Ovary (tissue), 10 donors: ENCODE measurements at places on chromosomes 2 and 18.

GRCh38 chr2:198753101-198753500, 704.6 kb downstream of the SATB2 start:
- no peak for DNase-seq

DNA sequence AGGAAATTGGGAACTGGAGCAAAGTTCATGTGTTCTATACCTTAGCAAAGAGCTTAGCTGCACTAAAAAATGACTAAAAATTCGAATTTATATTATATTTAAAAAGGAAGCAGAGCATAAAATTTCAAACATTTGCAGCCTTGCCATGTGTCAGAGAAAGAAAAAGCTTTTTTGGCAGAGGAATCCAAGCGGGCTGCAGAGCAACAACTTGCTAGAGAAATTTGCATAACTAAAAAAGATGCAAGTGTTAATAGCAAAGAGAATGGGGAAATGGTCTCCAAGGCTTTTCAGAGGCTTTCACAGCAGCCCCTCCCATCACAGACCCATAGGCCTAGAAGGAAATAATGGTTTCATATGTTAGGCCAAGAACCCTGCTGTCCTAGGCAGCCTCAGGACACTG, 1315.9 kb downstream of the DSC3 start:
- DNase-seq: no peak

DNA sequence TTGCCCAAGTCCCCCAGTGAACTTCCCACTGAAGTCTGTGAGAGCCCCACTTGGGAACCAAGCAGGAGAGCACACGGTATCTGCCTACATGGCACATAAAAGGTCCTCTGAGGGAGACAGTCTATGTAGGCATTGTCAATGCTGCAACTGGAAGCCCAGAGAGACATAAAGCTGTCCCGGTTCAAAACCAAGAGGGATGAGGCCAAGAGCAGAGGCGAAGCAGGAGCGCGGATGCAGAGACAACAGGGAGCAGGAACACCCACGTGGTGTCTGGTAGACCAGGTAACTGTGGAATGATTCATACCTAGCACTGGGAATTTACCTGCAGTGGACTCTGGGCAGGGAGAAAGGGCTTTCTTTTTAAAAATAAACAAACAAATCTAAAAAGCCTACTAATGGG, 233.1 kb upstream of the SOX11 start:
- no peak for DNase-seq

- peak; percentile 70 for DNase-seq
These were observed 786 bp downstream of the TET3 start for GRCh38 chr2:73985308-73986084.

- DNase-seq: no peak
These were observed 31.7 kb upstream of the ASAP2 start for GRCh38 chr2:9174771-9175437.

GRCh38 chr18:76497021-76497420, 2.0 kb upstream of the ZNF516 start:
- no peak for DNase-seq

DNA sequence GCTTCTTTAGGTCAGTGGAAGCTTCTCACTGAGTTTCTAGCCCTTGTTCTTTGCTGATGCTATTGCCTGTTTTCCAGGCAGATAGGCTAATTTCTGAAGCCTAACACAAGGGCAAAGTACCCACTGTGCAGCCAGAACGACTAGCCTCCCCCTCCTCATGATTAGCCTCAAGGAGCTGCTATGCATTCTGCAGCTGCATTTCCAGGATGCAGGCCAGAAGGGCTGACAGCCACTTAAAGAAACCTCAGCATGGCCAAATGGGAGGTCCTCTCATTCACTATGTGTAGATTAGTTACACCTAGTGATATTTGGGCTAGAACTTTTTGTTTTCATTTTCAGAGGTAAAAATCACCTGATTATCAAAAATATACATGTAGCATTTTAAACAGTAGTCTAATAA, 216.0 kb downstream of the RAD51AP2 start:
- no peak for DNase-seq

DNA sequence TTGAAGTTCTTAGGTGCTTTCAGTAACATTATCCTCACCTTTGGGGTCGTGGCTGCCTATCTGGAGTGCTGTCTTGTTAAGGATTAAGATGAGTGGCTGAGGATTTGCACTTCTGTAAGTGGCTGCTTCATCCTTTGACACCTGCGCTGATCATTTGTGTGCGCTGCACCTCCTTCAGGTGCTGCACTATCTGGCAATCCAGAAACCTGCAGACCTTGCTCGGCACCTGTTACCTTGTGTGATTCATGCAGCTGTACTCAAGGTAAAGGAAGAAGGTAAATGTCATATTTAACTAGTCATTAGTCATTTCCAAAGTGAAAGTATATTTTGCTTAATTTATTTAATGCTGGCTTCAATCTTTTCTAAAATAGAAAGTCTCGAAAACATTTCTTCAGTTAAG, 110.3 kb downstream of the RAB3GAP1 start:
- DNase-seq: no peak

GRCh38 chr2:178403671-178404306, 47.2 kb downstream of the PRKRA start:
- no peak for DNase-seq

- DNase-seq: no peak
These were observed 94.5 kb upstream of the HS6ST1 start for GRCh38 chr2:128413014-128413717.

DNA sequence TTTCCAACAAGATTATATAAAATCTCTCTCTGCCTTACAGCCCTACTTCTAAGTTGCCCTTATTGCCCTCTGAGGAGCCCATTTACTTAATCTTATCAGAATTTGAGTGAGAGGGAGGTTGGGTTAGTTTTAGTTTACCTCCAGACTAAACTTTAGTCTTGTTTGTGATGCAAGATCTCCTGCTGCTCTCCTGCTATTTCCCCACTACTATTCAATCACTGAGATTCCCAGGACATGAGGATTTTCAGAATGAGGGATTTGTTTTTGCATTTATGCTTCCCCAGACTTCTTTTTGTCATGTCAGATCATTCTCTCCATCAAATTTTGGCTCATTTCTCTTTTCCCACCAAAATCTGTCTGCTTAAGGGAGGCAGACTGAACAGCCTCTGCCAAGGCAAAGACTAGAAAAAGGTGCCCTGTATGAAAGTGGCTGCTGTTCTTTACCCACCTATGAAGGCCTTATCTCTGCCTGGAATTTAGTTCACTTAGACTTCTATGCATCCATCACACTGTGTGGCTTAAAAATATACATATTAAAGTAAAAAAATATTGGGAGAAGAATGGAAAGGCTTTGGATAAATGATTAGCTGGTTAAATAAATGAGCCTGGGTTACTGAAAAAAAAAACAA, 401.3 kb downstream of the PID1 start:
- no peak for DNase-seq

GRCh38 chr2:211846036-211846400, 692.6 kb downstream of the ERBB4 start:
- no peak for DNase-seq

GRCh38 chr18:48662011-48662661, 123.3 kb downstream of the CTIF start:
- DNase-seq: no peak

DNA sequence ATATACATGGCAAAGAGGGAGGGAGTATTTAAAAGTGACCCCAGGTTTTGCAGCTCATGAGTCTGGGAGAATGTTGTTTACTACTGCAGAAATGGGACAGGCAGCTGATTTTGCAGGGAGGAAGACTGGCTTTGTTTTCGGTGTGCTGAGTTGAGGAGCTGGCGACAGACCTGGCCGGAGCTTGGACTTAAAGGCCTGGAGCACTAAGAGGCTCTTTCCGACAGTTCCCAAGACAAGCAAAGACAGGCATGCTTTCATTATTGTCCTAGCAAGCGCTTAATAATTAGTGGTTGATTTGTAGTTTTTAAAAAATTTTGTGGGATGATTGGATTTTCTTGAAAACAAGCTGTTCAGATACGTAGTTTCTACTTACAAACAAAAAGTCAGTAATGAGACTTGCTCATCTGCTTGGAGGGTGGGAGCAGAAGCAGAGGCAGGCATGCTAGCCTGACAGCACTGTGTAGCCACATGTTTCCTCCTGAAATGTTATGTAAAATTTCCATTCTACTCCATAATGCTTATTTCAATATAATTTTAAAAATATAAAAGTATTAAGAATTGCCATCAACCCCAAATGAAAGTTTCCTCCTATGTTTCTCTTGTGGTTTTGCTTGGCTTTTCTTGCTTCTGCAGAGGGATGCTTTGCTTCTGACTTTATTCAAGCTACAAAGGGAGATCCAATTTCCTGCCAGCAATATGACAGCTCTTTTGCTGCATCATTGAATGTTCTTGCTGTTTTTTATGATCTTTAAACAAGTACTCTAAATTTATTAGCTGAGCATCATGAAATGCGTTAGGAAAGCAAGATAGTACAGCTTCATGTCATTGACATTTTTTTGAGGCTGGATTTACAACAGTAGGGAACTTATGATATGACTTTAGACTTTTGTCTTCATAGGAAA, 75.8 kb downstream of the PHLPP1 start:
- DNase-seq: no peak

DNA sequence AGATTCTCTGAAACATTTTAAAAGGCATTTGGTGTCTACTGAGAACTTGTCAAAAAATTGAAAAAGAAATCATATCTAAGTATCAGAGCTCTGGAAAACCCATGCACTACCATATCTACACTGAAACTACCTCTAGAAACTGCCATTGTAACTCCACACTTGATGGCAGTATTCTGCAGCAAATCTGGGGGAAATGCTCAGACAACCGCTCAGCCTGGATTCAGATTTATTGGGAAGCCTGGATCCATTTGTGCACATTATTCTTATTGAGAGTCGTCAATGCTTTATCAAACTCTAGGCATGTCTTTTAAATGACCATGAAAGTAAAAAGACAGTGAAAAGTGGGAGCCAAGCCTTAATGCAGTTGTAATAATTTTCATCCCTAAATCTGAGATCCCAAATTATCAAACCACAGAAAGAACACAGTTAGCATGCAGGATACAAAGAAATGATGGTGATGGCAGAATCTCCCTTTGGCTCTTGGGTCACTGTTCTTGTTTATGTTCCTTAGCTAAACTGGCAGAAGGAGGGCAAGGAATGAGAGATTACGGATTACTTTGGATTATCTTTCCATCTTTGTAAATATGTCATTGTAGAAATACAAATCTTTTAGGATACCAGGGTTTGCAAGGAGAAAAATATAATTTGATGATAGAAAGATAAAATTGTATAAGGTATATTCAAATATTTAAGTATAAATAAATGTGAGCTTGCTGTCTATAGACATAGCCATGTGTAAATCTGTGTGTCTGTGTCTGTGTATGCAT, 512.1 kb upstream of the SYT4 start:
- DNase-seq: no peak

DNA sequence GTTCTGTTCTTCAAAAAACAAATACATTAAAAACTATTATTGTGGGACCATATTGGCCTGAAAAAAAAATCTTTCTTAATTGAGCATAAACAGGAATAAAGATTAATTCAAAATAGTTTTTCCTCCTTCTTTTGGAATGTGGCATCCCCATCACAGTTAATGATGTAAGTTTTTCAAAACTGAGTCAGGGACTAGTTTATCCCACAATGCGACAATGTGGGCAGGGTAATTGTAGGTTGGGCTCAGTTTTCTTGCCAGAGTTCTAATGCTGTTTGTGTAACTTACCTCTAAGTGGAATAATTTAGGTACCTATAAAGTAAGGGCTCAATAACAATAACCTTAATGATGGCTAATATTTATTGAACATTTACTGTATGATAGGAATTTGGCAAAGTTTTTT, 82.0 kb downstream of the PMS1 start:
- DNase-seq: no peak

DNA sequence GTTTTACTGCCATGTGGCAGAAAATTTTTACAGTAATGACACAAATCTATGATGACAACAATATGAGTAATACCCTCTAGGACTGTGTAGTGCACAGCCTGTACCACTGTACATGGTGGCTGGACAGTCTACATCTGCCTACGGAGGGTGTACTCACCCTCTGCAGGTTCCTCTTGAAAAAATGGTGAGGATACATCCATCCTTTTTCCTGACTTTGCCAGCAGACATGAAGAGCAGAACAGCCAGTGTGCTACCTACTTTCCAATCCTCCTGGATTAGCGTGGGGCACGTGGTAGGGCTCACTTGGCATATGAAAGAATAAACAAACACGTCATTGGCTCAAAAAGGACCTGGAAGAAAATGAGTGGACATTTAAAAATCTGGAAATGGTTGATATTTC, 62.6 kb downstream of the TRPM8 start:
- no peak for DNase-seq

GRCh38 chr2:19868701-19869580, 32.8 kb downstream of the TTC32 start:
- peak; percentile 67 for DNase-seq

DNA sequence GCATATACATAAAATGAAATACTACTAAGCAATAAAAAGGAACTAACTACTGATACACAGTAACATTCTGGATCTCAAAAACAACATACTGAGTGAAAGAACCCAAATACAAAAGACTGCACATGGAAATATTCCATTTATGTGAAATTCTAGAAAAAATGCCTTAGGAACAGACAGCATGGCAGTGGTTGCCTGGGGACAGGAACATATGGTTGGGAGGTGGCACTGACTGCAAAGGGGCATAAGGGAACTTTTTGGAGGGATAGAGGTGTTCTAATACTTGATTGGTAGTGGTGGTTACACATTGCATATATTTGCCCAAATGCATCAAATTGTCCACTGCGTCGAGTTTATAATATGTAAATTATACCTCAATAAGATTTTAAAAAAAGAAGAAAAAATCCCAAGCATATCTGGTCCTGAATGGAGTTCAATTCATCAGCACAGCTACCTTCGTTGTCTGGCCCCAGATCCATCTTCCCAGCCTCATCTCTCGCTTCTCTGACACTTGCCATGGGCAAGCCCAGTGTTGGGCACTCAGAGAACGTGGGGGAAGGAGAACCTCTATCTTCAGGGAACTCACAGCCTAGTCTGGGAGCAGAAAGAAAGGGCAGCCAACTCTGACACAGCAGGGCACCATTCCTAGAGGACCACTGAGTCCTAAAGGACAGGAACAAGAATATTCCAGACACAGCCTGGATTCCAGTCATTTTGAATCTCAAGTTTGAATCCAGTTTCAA, 8.6 kb upstream of the SMAD4 start:
- DNase-seq: no peak

- no peak for DNase-seq
These were observed 121.6 kb downstream of the SP100 start for GRCh38 chr2:230537531-230537976.
